ENCODE measurements at places on chromosomes 11 and 22.
A peak's percentile ranks its signal among the peaks of the same experiment; 100 is the strongest.

GRCh38 chr22:37556710-37557109, 3.6 kb upstream of the CDC42EP1 start:
- DNase-seq, result no peak

- DNase-seq, result no peak
Observed at GRCh38 chr11:44608651-44608990, 43.2 kb downstream of the CD82 start.

GRCh38 chr11:9629064-9629463, 34.8 kb upstream of the SWAP70 start:
- no peak for DNase-seq

DNA sequence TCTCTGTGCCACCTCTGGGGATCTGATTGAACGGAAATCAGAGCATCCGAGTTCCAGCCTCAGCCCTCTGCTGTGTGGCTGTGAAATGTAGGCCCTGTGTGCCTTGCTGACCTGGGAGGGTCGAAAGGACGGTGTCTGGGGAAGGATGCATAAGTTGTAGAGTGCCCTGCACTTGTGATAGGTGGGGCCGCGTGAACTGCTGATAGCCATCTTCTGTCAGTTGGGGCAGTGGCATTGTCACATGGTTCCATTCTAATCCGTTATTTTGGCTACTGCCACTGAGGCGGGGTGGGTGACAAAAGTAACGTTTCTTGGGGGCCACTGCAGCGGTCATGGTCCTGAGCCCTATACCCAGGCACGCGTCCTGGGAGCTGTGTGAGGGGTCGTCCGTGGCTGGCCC, 63.4 kb downstream of the LRP5 start:
- no peak for DNase-seq

DNA sequence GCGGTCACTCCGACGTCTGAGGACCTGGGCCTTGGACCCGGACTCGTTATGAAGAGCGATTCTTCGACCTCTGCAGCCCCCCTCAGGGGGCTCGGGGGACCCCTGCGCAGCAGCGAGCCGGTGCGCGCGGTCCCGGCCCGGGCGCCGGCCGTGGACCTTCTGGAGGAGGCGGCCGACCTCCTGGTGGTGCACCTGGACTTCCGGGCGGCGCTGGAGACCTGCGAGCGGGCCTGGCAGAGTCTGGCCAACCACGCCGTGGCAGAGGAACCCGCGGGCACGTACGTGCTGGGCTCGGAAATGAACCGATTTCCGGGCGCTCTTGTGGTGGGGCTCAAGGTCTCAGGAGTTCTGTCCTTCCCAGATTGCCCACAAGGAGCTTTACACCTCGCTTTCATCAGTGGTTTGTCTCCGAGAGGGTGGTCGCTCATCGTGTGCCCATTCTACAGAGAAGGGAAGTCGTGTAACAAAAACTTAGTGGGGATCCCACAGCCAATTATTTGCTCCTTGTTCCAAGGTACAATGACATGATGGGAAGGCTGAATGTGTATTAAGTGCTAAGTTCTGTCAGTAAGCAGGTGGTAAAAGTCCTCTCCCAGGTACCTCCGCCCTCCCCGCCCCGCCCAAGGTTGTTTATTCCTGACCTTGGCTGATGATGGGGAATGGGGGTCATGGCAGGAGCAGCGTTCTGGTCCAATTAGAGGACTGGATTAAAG, 695 bp downstream of the PEX26 start:
- DNase-seq, result peak; percentile 68

DNA sequence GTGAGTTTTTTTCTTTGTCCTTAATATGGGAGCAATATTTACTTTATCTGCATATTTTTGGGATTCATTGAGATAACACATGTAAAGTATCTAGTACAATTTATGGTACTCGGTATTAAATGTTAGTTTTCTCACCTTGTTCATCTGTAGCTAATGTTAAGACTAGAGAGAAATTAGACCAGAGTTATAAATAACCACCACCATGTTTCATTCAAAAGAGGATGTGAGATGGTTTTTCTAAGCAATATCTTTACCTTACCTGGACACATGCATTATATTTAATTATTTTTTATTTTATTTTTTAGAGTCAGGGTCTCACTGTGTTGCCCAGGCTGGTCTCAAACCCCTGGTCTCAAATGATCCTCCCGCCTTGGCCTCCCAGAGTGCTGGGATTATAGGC, 18.4 kb downstream of the ARHGAP42 start:
- no peak for DNase-seq

- DNase-seq, result no peak
Observed at GRCh38 chr22:31093086-31093850, 12.2 kb downstream of the SMTN start.

- DNase-seq, result no peak
Observed at GRCh38 chr11:79406376-79406775, 34.5 kb downstream of the TENM4 start.

DNA sequence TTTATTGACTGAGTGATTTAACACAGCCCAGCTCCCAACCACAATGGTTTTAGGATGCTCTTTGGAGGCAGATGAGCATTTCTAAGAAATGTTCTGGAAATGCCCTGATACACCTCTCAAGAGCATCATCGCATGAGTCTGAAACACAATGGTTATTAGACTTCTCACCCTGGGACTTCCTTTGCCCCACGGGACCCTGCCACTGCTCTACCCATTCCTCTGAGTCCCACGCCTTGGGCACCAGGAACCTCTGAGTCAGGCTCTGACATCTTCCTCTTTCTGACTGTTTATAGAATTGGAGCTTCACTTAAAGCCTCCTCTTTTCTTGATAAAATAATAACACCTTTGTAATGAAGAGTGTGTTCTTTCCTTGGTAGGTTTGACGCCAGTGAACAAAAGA, 85.6 kb upstream of the PARVA start:
- no peak for DNase-seq

DNA sequence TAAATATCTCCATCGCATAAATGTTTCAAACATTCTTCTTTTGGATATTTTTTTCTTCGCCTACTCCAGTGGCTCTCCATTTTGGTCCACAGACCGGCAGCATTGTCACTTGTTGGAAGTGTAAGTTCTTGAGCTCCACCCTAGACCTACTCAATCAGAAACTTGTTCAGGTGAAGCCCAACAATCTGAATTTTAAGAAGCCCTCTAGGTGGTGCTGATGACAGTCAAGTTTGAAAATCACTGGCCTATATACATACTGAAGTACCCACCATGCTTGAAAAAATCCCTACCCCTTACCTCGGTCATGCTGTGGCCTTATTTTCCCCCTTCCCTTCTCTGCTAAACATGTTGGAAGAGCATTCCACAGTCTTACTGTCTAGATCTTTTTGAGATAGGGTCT, 10.2 kb upstream of the ACAT1 start:
- DNase-seq, result no peak

DNA sequence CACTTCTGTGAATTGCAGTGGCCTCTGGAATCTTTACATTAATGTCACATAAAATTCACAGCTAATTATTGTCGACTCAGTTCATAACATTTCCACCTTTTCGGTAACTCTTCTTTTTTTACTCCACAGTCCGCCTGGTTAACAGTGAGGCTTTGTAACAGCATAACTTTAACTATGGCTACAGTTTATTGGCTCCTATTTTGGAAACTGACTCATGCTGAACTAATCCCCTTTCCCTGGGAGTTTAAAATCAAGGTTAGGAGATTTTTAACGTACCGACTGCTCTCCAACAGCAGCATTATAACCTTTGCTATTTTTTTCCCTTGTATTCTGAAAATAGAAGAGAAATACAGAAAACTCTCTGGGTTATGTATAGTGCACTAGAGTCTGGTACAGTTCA, 3.2 kb upstream of the POGLUT3 start:
- DNase-seq, result no peak

DNA sequence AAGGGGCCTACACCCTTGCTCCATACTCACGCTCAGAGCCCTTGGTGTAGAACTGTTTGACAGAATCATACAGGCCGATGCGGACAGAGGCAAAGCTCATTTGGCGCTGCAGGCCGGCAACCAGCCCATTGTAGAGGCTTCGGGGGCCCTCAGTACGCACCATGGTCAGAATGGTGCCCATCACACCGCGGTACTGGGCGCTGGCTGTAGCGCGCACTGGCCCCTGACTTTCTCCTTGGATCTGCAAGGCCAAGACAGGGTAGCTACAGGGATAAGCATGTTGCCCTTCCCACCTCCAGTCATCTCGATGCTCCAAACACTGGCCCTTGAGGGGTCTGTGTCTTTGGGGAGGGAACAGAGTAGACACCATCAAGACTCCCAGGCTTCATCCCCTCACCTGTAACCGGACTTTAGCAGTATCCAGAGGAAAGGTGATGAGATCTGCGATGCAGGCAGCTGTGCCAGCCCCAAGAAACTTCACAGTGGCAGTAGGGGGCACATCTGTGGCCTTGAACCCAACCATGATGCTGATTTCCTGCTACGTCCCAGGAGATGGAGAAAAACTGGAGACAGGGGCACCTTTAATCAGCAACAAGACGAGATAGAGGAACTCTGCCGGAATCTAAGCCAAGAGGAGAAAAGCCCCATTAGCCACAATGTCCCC, 4.7 kb downstream of the UCP2 start:
- no peak for DNase-seq

GRCh38 chr11:127521413-127521812, 520.8 kb upstream of the KIRREL3 start:
- DNase-seq, result no peak

GRCh38 chr11:67146516-67147226, 27.6 kb downstream of the KDM2A start:
- no peak for DNase-seq

DNA sequence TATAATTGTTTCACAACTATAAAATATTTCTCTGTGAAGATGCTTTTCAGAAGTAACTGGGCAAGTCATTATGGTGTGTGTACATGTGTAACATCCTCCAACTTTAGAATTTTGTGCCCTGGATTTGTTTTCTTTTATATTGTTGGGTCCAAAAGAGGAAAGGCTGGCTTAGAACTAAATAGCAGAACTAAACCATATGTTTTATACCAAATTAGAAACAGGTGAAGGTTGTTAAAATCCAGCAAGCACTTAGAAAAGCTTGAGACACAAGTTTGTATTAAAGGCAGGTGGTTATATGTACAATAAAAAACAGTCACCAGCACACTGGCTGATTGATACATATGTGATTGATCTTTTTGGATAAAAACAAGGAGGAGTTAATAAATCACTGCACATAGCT, 158.5 kb downstream of the WNT11 start:
- DNase-seq, result no peak

GRCh38 chr11:106879832-106880546, 138.3 kb downstream of the GUCY1A2 start:
- no peak for DNase-seq

- DNase-seq, result peak; percentile 83
Observed at GRCh38 chr11:69010964-69011623, 2.0 kb downstream of the MRGPRF start.

GRCh38 chr22:41106122-41106968, 14.0 kb downstream of the EP300 start:
- DNase-seq, result no peak

GRCh38 chr22:27502327-27502726, 299.2 kb downstream of the MN1 start:
- no peak for DNase-seq

GRCh38 chr22:37802310-37803194, 5.2 kb upstream of the GCAT start:
- DNase-seq, result peak; percentile 75

DNA sequence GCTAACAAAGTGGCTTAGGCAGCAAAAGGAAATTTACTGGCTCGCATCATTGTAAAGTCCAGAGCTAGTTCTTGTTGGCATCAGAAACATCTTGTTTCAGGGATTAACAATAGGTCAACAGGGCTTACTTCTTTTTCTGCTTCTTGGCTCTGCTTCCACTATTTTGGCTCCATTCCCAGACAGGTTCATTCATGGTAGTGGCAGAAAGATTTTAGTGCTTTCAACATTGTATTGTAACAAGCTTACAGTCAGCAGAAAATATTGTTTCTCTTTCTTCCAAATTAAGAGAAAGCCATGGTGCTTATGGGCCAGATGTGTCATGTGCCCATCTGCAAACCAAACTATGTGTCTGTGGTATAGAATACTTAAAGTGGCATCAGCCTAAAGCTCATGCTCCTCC, 315.6 kb downstream of the RAB38 start:
- no peak for DNase-seq

- no peak for DNase-seq
Observed at GRCh38 chr11:129259931-129260348, 67.8 kb upstream of the ARHGAP32 start.

DNA sequence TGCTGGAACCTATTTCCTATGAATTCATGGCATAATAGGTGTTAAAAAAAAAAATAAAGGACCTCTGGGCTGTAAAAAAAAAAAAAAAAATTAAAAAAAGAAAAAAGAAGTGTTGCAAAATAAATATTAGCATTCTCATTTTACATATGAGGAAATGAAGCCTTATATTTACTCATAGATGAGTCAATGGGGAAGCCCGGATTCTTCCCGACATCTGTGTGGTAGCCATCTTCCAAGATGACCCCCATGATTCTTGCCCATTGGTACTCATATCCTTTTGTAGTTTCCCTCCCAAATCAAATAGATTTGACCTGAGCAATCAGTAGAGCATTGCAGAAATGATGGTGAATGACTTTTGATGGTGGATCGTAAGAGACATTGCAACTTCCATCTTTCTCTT, 3.0 kb upstream of the SWAP70 start:
- DNase-seq, result no peak

- DNase-seq, result no peak
Observed at GRCh38 chr11:129937592-129938238, 42.3 kb upstream of the NFRKB start.

DNA sequence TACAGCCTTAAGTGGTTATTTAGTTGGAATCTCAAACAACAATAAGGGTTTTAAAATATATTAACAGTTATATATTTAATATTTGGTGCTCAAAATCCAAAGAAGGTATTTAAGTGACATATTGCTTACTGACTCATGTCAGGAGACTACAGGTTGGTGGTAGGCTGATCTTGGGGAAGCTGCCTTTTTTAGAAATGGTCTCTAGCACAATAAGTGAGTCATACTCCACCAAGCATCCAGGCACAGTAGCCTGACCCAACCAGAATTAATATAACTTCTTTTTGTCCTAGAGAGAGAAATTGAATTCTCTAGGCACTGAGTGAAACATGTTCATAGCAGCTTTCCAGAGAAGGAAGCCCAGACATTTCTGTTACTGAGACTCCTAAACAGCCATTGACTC, 868.5 kb upstream of the TENM4 start:
- DNase-seq, result no peak

DNA sequence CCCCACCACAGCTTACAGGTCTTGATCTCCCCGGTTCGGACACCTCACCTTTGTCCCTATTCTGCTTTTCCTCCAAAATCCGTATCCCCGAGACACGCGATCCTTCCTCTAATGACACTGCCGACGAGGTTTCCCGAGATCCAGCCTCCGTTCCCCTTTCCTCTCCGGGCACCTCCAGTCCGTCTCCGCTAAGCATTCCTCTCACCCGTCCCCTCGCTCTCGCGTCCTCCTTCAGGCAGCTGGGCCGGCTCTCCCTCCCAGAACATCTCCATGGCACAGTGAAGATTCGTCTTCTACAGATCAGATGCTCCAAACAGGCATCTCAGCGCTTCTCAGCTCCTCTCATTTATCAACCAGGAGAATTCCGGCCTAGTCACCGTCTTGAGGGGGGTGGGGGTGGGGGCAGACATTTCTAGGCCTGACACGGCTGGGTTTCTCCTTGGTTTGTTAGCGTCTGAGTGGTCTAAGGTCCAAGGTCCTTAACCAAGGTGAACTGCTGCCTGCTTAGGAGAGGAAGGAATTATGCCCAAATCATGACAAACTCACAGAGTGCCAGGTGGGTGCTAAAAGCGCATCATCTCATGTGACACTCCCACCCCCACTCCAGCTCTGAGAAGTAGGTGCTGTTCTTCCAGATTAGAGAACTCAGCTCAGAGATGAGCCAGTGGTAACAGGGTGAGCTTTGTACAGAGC, at the start of gene SPTBN2:
Gene SPTBN2 (minus strand): TSS at position 524 of the 693 bp plus-strand sequence. CDS start 7,976 bp downstream, outside the sequence.
- no peak for DNase-seq
